LHCN-M2 (cell line): ENCODE measurements at places on chromosomes 7 and 10. TPM values are rescaled to one million over a fixed set of nuclear protein-coding genes. Genes with fewer than 3 reads are reported as not detected.

GRCh38 chr10:43669386-43669785 is 20.7 kb upstream of the ZNF32 start:
- no peak for DNase-seq

DNA sequence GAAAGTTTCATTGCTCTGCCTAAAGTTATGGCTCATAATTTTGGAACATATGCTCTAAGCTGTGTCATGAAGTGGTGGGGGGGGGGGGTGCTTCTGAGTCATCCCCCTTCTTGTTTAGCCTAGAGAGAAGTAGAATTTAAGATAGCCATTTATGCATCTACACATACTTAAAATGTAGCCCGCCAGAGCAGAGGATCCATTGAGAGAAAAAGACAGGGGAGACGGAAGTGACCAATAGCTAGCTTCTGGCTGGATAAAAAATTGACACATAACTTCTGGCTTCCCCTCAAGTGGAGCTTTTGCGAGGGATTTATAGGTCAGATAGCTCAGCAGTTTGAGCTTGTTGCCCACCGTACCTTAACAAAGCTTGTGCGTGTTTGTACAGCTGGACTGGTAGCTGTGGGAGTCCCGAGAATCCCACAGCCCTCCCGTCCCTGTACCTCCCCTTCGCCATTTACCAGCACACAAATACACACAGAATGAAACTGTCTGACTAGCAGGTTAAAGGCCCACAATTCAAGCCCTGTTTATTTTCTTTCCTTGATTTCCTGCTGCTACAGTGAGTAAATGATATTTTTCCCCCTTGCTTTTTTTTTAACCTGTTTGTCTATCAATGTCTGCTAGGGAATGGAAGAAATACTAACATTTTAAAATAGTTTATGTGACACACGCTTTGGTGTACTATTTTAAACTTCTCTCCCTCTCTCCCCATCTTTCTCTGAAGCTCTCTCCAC is 232.6 kb upstream of the FERD3L start:
- DNase-seq, result peak; percentile 94

GRCh38 chr7:3673524-3673923 is 372.5 kb downstream of the SDK1 start:
- DNase-seq, result peak; percentile 34

DNA sequence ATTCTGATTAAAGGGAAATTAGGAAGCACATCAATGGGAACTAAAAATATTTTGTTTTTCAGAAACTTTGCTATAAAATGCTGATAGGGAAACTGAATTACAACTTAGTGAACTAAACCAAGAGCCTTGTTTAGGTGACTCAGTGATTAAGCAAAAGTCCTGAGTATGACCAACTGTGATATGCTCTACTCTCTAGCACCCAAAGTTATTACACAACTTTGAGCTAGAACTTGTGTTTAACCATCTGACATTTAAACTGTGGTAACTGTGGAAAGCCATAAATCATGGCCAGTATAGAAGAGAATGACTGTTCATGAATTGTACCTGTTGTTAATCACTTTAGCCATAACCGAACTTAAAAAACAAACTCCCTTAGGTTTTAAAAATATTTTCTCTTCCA is 127.4 kb downstream of the ZNF365 start:
- peak; percentile 25 for DNase-seq

GRCh38 chr7:129764247-129765084 is 152.9 kb downstream of the NRF1 start:
- DNase-seq, result no peak

GRCh38 chr10:107546284-107546683 is 381.8 kb upstream of the SORCS1 start:
- DNase-seq, result peak; percentile 98

GRCh38 chr7:13832346-13832745 is 157.1 kb downstream of the ETV1 start:
- no peak for DNase-seq

DNA sequence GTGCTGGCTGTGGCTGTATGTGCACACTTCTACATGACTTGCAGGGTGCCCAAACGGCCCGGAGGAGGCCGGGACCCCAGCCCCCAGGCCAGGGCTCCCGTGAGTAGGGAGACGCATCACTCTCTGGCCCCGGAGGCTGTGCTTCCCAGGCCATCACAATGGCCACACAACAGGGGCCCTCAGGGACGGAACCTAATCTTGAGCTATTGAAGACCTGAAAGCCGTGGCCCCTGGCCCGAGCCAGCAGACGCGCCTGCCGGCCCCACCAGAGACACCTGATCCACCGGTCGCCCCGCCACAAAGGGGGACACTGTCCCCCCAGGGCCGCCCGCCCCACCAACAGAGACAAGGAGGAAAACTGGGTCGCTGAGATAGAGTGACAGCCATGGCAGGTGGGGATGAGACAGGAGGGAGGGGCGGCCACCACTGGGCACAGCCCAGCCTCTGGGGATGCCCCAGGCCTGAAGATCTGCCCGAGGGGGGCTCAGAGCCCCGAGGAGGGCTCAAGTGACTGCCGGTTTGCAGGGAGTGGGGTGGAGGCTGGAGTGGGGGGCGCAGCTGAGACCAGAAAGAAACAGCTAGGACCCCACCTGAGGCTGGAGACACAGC is 10.2 kb upstream of the LFNG start:
- DNase-seq, result no peak

DNA sequence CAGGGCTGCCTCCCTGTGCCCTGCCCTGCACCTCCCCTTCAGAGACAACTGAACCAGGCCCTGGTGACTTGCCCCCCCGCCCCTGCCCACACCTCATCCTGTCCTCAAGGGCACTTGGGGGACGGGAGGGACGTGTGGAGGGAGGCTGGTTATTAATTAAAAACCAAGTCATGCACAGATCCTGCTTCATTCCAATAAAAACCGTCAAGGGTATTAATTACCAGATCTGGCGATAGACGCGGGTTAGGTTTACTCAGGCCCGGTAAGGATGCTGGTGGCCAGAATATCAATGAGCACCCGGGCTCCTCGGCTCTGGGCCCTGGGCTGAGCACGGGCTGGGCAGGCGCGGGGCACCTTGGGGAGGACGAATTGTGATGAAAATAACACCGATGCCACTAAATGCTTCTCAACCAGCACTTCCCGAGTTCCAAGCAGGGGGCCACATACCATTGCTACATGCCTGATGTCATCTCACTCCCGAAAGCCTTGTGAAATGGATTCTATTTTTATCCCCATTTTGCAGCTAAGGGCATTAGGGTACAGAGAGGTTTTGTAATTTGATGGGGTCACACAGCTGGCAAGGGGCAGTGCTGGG is 24.5 kb upstream of the GTF2IRD1 start:
- DNase-seq, result peak; percentile 75

DNA sequence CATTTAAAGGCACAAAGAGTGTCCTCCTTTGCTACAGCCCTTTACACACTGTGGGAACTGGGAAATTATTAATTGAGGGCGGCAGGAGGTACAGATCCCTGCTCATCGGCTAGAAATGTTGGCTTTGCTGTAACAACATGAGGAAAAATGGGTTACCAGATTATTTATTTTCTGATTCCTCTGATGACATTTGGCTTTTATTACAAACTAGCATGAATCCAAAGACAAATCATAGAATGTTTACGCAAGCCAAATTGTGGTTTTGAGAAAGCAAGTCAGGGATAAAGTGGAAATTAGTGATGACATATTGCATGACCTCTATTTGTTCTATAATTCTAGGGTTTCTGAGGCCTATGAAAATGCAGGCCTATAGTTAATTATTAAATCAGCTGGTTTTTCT is 126.1 kb upstream of the TMEM196 start:
- DNase-seq, result peak; percentile 84

DNA sequence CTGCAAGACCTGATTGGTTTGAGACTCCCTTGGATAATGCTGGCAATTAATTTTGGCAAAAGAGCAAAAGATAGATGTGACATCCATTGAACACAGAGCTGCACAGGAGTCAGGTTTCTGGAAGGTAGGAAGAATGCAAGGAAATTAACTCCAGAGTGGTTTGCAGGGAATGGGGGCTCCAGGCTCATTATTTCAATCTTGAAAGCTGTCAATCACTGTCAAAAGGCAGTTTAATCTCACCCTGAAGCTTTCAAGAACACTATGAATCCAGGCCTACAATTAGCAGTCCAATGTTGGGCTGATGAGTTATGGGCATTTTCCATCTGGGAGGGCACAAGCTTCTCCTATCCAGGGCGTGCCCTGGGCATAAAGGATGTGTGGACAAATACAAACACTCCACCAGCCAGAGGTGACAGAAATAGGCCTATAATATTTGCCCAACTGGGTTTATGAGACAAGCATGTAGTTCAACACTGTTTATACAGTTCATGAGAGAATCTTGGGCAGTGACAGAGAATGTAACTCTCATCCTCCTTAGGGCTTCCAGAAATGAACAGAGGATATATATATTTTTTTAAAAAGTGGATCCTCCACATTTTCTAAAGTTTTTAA is 80.5 kb downstream of the KCNMA1 start:
- DNase-seq, result no peak

DNA sequence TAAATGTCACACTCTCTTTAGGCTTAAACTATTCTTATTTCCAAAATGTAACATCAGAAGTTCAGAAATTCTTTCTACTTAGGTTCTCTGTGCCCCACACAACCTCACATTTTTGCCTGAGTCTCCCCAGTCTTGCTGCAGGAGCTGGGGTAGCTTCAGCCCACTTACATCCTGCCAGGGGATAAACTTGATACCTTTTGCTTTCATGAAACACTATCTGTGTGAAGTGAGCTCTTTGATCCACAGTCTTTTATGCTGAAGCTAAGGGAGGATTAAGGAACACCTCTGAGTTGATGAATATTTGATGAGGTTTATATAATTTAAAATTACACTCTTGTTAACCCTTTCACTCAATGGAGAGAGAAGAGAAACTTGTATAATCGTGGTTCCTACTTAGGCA is 341.0 kb downstream of the AUTS2 start:
- DNase-seq, result no peak

GRCh38 chr10:78905015-78905956 is 163.5 kb upstream of the ZMIZ1 start:
- DNase-seq, result no peak

DNA sequence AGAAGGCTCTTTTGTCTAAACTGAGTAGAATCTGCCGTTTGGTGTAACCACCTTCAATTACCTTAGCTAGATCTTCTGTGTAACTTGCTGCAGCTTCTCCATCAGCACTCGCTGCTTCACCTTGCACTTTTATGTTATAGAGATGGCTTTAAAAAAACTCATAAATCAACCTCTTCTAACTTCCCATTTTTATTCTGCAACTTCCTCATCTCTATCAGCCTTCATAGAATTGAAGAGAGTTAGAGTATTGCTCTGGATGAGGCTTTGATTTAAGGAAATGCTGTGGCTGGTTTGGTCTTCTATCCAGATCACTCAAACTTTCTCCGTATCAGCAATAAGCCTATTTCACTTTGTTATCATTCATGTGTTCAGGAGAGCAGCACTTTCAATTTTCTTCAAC is 1131.9 kb upstream of the CELF2 start:
- no peak for DNase-seq

DNA sequence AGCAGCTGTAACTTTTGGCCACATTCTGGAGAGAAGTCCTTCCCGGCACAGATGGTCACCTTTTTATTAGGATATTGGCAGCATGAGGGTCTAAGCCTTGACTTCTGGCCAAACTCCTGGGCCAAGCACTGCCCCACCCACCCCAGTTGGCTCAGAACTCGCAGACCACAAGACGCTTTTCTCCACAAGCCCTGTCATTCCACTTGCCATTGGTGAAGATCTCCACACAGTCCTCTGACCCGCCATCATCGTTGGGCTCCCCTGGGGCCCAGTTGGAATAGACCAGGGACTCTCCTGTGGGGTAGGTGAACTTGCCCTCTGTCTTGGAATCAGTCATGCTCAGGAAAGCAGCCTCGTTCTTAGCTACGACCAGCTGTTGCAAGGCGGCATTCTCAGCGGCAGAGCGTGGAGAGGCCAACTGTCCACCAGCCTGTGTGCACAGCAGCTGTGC is 11.2 kb downstream of the SFTPD start:
- DNase-seq, result no peak

DNA sequence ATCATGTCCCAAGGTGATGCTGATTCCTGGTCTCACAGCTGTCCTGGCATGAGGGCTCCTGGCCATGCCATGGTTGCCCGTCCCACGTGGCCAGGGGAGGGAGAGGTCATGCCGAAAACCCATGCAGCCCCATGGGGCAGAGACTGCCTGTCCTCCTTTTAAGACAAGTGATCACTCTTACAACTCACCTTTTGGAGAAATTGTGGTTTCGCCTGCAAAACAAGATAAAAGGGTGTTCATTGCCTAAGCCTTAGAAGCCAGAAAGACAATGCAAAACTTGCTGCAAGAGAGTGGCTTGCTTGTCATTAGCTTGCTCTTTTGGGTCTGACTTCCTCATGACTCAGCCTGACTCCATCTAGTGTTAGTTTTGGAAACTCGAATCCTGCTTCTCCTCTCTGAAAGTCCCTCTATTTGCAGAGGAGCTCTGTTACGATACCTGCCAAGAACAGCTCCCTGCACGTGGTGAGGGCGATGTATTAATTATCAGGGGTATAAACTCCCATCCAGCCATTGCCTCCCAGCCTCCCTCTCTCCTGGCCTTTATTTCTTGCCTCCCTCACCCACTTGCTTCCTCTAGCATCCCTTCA is 26.7 kb downstream of the TMEM273 start:
- DNase-seq, result peak; percentile 47

DNA sequence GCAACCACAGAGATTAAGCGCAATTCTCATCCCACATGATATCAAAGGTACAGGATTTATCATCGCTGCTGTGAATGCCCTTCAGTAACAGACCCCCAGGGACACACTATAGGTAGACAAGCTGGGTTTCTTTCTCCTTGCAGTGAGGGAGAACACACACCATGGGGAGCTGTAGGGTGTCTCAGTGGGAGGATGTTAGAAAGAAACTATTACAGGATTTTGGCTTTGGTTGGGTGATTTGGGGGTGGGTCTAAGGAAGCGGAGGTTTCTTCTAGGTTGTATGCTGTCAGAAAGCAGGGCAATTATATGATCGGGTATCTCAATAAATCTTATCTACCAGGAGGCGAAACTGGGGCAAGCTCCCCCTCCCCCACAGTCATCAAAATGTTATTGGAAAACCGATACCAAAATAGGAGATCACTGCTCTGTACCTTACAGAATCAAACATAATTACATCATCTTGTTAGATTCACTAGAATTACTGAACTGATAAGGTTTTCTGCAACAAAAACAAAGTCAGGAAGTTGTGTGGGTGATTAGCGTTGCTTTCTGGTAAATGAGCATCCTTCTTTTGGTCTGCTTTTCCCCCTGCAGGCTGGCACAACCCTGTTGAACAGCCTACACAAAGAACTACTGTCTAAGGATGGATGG is 209.7 kb downstream of the TEX36 start:
- DNase-seq, result no peak

Gene TMEM72
- total RNA-seq, result not detected in 2 replicates

Gene ANKRD1
- 216 and 251 TPM in 2 replicates for total RNA-seq

Gene ERLIN1
- total RNA-seq, result 74.7 and 75.7 TPM in 2 replicates

Gene LRRC18
- not detected in 2 replicates for total RNA-seq

Gene KIAA1549
- total RNA-seq, result 2.5 and 3.3 TPM in 2 replicates

Gene CDC14C
- total RNA-seq, result 0.32 TPM in 1 of 2 replicates, not detected in the other

Gene TFPI2
- 208 and 253 TPM in 2 replicates for total RNA-seq

Gene ABCF2
- total RNA-seq, result 111 and 115 TPM in 2 replicates
